SJCRH30 (cell line): ENCODE measurements at places on chromosomes 2 and 18.
A peak's percentile ranks its signal among the peaks of the same experiment; 100 is the strongest.

DNA sequence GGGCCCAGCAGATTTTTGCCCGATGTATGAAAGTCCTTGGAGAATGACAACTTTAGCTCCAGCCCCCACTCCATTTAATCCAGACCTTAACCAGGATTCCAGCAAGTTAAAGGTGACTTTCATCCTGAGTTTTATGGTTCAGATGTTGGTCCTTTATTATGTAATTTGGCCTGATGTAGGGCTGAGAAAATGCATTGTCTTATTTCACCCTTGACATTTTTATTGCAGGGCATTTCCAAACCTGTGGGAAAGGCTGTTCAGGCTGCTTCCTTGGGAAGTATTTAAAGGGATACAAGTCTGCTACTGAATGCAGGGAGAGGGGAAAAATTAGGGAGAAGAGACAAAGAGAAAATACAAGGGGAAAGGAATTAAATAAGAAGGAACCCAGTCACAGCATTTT lies 48.8 kb downstream of the ASB1 start:
- DNase-seq, result no peak

DNA sequence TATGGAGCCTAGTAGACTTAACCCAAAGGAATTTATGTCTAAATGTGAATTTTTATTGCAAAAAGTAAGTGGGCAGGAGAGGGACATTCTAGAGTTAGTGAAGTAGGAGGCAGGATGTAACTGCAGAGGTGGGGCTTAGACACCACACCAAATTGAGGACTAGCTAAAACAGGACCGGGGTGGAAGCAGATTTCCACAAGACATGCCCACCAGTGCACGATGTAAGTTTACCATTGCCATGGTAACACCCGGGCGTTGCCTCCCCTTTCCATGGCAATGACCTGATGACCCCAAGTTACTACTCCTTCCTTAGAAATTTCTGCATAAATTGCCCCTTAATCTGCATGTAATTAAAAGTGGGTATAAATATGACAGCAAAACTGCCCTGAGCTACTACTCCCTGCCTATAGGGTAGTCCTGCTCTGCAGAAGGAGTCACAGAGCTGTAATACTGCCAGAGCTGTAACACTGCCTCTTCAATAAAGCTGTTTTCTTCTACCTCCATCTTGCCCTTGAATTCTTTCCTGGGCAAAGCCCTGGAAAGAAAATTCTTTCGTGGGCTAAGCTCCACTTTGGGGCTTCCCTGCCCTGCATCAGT lies 509.7 kb downstream of the ERBB4 start:
- no peak for DNase-seq

DNA sequence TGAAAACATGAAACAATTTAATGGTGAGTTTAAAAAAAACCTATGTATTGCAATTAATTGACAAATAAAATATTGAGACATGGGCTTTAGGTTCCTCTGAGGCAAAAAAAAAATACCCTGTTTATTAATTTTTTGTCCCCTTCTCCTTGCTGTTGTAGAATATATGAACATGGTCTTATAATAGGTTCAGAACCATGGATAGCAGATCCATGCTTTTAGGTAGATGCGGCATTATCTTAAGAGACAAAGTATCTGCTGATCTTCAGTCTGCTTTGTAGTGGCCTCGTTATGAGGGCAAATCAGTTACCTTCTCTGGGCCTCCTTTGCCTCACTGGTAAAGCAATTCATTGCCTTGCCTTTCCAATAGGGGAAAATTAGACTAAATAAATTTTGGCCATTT lies 850.7 kb downstream of the NRXN1 start:
- peak; percentile 30 for DNase-seq

GRCh38 chr2:9838391-9838790 lies 4.9 kb upstream of the TAF1B start:
- no peak for DNase-seq

GRCh38 chr2:197813093-197813787 lies 8.8 kb downstream of the PLCL1 start:
- no peak for DNase-seq
